ENCODE measurements at places on chromosomes 6 and 20.

- DNase-seq = no peak
These were observed 75.1 kb downstream of the COL12A1 start for GRCh38 chr6:75130784-75131183.

- DNase-seq = no peak
These were observed 14.2 kb upstream of the ADRM1 start for GRCh38 chr20:62288535-62289105.

DNA sequence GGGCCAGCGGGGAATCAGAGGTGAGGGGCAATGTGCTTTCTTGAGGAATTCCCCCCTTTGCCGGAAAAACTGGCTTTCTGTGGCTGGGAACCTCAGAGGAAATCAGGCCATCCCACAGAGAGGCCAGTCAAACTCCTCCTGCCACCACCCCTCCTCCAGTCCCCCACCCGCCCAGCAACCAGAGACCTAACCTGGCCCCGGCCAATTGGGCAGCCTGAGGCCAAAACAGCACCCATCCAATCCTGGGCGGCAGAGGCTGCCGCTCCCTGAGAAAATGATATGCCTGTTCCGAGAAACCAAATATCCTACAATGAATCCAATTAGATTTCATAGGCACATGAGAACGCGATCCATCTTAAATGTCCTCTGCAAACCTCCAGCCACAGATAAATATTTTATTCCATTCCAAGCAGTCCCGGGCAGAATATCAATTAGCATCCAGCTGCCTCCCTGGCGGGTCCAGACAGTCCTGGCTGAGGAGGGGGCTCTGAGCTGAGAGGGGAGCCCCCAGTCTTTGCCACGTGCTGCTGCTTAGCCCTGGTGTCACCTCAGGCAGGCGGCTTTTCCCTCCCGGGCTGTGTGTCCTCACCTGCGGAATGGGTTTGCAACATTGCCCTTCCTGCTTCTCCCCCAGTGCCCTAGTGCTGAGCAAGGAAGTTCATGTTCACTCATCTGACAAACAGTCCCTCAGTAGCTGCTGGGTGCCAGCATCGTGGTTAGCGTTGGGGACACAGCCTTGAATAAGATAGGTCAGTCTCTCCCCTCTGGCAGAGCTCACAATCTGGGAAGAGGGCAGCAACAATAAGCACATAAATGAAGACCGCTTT is 95.0 kb downstream of the DLGAP4 start:
- DNase-seq = no peak

- no peak for DNase-seq
These were observed 319.3 kb upstream of the CITED2 start for GRCh38 chr6:139693735-139694134.

- DNase-seq = no peak
These were observed 9.8 kb downstream of the OGFRL1 start for GRCh38 chr6:71298459-71298858.

DNA sequence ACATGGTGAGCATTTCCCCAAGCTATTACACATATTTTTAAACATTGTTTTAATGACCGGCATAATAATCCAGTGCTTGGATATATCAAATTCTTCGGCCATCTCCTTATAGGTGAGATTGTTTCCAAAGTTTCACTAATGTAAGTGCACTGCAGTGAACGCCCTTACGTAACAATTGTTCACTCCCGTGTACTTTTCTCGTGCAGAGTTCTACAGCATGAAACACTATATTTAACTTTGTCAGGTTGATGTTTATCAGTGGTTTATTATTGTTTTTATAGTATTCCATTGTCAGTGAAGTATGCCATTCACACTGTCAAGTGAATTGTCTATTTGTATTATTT is 3.4 kb upstream of the GZF1 start:
- DNase-seq = no peak

- DNase-seq = no peak
These were observed 31.7 kb downstream of the MAP3K4 start for GRCh38 chr6:161023316-161023715.

DNA sequence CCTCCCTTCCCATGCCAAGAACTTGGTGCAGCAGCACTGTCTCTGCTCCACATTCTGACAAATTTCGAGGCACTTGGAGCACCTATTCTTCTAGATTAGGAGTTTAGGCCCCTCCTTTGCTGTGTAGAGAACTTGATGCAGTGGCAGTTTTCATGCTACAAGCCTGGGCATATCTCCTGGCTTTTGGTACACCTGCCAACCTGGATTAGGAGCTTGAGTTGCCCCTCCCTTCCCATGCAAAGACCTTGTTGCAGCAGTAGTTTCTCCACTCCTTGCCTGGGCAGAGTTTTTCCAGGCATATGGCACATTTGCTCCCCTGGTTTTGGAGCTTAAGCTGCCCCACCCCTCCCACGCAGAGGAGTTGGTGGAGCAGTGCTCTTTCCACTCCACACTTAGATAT is 956.1 kb downstream of the EYS start:
- DNase-seq = no peak

GRCh38 chr20:17723301-17723691 is 23.5 kb downstream of the BANF2 start:
- no peak for DNase-seq

- DNase-seq = no peak
These were observed 637 bp upstream of the RPF2 start for GRCh38 chr6:110981202-110981600.

DNA sequence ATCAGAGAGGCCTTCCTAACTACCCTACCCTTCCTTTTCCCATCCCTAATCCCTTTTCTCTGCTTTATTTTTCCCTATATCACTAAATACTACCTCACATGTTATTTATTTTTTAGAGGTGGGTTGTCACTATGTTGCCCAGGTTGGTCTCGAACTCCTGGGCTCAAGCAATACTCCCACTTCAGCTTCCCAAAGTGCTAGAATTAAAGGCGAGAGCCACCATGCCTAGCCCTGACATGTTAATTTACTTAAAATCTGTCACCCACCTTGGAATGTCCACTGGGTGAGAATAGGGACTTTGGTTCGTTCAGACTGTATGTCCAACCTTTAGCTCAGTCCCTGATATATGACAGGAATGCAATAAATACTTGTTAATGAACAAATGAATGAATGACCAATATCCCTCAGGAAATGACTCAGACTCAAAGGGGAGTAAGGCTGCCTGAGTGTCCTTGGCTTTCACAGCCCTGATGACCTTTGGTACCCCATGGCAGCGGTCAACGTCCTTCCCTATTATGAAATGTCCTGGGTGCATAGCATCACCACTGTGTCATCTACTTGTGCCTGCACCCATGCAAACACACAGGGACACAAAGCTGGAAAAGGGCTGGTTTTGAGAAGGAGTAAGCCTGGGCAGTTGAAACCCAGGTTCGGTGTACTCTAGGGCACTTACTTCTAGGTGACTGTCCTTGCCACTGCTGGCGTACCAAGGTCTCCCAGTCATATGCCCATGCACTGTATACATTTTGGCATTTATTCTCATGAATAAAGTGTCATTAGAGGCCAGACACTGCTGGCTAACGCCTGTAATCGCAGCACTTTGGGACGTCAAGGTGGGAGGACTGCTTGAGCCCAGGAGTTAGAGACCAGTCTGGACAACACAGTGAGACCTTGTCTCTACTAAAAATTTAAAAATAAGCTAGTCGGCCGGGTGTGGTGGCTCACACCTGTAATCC is 26.5 kb downstream of the BCL2L1 start:
- DNase-seq = no peak

DNA sequence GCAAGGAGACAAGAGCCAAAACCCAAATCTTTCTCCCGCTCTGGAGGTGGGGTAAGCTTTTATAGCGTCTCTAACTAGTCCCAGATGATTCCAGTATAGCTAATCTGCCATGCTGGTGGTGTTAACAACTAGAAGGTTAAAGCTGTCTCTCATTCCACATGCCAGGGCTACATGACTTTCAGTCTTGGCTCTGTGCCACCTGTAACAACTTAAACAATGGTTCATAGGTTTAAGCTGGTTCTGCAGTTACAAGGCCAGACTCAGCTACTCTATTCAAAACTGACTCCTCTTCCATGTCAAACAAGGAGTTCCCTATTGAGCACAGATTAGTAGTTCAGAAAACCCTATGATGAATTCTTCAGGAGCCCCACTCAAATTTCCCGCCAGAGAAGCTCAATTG is 128.9 kb downstream of the ELOVL4 start:
- DNase-seq = no peak

DNA sequence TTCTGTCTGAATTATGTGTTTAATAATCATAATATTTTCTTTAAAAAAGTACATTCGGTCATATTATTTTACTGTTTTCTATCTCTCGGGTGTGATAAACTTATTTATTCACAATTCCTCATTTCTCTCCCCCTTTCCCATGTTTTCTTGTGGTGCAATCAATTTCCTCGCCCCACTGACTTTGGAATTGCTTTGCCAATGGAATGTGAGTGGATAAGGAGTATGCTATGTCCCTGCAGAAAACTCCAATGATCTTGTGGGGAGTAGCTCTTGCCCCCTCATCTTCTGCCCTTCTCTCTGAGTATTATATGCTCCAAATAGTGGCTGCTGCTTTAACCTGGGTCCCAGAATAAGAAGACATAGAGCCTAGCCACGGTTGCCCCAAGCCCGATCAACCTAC is 64.1 kb downstream of the HMGN3 start:
- no peak for DNase-seq

- no peak for DNase-seq
These were observed 126.7 kb downstream of the UNC5CL start for GRCh38 chr6:40912158-40912946.

GRCh38 chr20:419556-420165 is 11.6 kb downstream of the RBCK1 start:
- no peak for DNase-seq

- no peak for DNase-seq
These were observed 111.6 kb upstream of the EDN1 start for GRCh38 chr6:12178521-12178920.

- DNase-seq = no peak
These were observed 367.3 kb upstream of the POU3F2 start for GRCh38 chr6:98467091-98467490.

- DNase-seq = no peak
These were observed 100.1 kb downstream of the ZFAND3 start for GRCh38 chr6:37919417-37920157.

GRCh38 chr20:1509237-1509636 is 18.0 kb upstream of the SIRPB2 start:
- peak; percentile 6 for DNase-seq

DNA sequence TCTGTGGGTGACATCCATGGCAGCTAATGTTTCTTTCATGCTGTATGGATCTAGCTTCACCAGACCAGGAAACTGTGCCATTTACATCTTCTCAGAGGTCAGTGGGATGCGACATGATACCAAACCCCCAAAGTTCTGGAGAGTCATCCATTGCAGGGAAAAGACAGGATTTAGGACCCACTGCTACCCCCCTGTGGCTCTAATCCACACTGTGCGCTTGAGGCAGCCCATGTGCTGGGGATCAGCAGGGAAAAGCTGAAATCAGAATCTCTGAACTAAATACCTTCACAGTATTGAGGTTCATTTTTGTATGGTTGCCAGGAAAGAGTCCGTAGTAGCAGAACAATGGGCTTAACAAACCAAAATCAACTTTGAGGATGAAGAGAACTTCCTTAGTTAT is 164.4 kb downstream of the TMEM242 start:
- no peak for DNase-seq

DNA sequence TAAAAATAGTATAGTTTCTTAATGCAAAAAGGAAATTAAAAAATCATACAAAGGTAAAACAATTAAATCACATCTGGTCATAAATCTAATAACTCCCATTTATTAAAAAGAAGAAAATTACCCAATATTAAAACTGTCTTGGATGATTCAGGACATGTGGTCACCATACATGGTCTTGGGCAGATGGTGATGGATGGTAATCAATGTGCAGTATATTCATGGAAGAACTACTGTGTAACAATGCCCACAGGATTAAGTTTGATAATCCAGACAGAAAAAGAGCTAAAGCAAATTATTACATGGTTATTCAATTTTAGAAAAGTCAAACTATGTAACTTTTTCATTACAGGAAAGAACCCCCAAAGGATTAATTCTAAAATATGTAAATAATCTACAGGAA is 480.6 kb downstream of the QKI start:
- no peak for DNase-seq

DNA sequence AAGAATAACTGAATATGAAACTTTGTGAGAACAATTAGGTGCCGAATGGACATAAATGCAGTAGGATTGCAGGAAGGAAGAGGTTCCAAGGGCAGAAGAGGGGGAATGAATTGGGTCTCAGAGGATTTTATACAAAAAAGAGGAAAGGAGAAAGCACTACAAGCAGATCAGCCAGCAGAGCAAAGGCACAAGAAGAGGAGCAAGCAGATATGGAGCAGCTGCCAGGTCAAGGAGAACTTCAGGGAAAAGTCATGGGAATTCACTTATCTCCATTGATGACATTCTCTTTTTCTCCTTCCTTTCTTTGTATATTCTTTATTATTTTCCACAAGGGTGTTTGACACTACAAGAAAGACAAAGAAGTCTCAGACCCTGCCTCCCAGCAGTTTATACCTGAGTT is 9.6 kb downstream of the DSE start:
- DNase-seq = no peak

GRCh38 chr20:4480104-4480503 is 241.6 kb upstream of the PRND start:
- DNase-seq = no peak

DNA sequence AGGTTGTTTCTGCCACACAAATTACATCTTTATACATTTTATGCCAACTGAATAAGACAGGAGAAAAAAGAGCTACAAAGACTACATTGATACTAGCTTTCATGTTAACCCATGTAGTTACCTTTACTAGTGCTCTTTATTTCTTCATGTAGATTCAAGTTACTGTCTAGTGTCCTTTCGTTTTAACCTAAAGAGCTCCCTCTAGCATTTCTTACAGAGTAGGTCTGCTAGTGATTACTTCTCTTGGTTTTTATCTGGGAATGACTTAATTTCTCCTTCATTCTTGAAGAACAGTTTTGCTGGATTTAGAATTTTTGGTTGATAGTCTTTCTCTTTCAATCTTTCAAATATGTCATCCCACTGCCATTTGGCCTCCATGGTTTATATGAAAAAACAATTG is 21.2 kb upstream of the NOP56 start:
- DNase-seq = no peak

GRCh38 chr6:160679402-160679769 is 15.3 kb upstream of the LPA start:
- no peak for DNase-seq

GRCh38 chr20:47315339-47316056 is 41.0 kb downstream of the ZMYND8 start:
- DNase-seq = no peak

- no peak for DNase-seq
These were observed 62.9 kb downstream of the SSR1 start for GRCh38 chr6:7249946-7250643.
